Central memory CD4-positive, alpha-beta T cell (primary cell): ENCODE measurements at places on chromosomes 11 and 22.

DNA sequence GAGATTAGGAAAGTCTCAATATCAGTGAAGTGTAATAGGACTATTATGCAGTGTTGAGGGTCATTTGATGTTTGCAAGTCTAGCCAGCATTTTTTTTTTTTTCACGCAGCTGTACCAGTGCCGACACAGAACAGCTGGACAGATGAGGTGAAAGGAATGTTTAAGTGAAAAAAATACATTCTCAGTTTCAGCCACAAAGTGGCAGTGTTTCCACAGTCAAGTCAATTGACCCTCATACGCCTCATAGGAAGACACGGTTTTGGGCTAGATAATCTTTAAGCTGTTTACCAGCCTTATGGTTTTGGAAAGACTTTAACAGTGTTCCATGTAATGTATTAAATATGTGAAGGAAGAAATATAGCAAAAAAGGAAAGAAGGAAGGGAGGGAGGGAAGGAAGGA lies 349.9 kb upstream of the ANO3 start:
- DNase-seq = no peak

GRCh38 chr22:43796567-43796966 lies 15.5 kb downstream of the EFCAB6 start:
- no peak for DNase-seq

- DNase-seq = no peak
Observed at GRCh38 chr11:9562716-9563115, 10.8 kb upstream of the WEE1 start.

DNA sequence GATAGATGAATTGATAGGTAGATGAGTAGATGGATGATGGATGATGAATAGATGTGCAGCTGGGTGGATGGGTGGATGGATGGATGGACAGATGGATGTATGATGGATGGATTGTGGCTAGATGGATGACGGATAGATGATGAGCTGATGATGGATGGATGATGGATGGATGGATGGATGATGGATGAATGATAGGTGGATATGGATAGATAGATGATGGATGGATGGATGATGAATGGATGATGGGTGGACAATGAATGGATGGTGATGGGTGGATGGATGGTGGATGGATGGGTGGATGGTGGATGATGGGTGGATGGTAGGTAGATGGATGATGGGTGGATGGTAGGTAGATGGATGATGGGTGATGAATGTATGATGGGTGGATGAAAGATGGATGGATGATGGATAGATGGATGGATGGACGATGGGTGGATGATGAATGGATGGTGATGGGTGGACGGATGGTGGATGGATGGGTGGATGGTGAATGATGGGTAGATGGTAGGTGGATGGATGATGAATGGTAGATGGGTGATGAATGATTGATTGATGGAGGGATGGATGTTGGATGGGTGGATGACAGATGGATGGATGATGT lies 1261.7 kb downstream of the BRD1 start:
- DNase-seq = no peak

GRCh38 chr11:92931746-92932422 lies 37.6 kb upstream of the MTNR1B start:
- no peak for DNase-seq

DNA sequence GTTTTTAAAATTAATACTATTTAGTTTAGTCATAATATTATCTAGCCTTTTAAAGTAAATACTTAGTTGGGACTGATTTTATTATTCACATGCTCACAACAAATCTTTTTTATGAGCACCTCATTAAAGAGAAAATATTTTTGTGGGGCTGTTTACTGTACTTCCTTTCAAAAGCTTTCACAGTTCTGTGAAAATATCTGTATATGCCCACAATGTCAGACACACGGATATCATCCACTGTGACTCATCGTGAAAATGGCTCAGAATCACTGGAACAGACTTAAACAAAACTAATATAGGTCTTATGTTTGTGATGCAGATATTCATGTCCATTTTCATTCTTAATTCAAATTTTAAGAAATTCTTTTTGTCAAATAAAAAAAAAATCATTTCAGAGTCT lies 305.2 kb downstream of the RAB38 start:
- no peak for DNase-seq

GRCh38 chr11:69460540-69461257 lies 20.8 kb upstream of the LINC01488 start:
- no peak for DNase-seq

GRCh38 chr11:36314434-36314767 lies 18.3 kb downstream of the PRR5L start:
- DNase-seq = no peak

- no peak for DNase-seq
Observed at GRCh38 chr11:19499026-19499669, 213.5 kb upstream of the NAV2 start.

GRCh38 chr11:132095230-132096131 lies 725.1 kb downstream of the NTM start:
- DNase-seq = no peak

DNA sequence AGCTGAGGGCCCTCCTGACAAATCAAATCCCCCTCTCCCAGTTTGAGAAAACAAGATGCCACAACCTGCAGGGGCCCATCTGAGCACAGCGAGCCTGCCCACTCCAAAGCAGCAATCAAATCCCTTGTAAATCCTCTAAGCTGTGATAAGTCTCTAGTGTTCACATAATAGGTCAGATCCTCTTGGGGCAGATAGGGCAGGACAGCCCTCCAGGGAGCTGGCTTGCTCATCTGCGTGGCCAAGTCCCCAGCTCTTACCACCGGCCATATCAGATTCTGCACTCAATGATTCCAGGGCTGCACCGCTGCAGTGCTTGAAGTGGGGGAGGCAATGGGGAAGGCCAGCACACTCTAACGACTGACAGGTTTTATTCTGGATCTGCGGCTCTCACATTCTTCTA lies 29.6 kb upstream of the FLI1 start:
- no peak for DNase-seq

DNA sequence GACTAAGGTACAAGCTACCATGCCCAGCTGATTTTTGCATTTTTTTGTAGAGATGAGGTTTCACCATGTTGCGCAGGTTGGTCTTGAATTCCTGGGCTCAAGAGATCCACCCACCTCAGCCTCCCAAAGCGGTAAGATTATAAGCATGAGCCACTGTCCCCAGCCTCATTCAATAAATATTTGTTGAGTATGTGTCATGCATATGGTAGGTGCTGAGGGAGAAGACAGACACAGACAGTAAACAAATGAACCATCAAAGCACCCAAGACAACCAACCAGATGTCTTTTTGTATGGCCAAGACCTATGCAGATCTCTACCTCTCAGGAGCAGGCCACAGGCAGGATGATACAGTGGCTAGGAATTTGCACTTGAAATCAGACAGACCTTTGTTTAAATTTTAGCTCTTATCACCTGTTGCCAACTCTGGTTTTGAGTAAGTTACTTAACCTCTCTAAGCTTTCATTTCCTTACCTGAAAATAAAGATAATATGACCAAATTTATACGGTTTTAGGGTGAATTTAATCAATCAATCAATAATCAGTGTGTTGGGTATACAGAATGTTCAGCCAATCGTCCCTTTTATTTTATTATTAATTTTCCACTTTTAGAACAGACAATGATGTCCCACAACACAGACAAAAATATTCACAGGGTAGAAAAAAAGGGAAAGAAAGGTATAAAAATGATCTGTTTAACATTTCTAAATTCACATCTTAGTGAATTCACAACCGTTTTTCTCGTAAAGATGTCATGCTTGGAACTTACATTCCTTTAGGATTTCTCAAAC lies 128.2 kb downstream of the SGSM3 start:
- DNase-seq = no peak

DNA sequence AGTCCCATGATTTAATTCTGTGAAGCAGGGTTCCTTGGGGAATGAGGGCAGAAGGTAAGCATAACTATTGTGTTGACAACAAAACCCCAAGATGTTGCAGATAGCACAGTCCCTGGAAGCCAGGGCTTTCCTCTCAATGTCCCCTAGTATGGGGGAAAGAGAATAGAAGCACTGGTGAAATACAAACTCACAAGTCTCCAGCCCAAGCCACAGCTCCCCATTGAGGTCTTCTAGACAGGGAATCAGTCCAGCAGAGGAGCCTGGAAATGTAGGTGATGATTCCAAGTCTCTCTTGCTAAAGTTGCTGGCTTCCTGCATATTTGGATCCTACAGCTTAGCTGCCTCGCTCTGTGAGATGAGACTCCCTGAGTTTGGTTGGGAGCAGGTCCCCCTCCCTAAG lies 31.7 kb upstream of the DRD2 start:
- DNase-seq = no peak

DNA sequence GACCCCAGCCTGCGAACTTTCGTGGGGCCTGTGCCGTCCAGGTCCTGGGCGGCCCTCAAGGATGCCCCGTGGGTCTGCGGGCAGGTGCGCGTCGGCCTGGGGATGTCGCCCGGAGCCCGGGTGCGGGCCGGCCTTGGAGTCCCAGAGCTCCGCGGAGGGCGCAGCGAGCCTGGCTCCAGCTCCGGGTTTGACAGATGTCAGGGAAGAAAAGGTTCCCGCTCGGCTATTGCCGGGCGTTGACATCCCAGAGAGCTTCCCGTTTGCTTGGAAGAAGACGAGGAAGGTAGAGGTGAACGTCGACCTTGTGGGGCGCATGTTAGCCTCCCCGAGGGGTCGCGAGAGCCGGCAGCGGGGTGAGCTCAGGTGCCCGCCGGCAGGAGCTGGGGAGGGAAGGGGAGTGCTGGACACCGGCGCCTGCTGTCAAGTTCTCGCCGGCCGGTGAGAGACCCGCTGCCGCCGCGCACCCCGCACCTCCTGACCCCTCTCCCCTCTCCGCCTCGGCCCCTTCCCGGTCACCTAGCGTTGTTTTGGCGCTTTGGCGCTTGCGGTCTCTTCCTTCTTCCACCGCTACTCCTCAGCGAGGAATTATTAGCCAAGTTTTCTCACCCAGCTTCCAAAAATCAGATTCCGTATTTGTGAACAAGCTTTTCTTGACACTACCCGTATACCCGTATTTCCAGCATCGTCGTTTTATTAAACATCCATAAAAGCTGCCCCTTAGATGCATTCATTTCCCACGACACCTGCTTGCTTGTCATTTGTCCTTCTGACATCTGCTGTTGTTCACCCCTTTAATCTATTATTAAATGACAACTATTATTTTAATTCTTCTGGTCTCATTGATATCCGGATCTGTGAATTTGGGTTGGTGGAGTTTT lies 1.3 kb downstream of the BMAL1 start:
- no peak for DNase-seq

GRCh38 chr11:116856423-116856822 lies 19.0 kb upstream of the APOA1 start:
- DNase-seq = no peak

- DNase-seq = no peak
Observed at GRCh38 chr22:23557036-23557435, 23.1 kb downstream of the IGLL1 start.

DNA sequence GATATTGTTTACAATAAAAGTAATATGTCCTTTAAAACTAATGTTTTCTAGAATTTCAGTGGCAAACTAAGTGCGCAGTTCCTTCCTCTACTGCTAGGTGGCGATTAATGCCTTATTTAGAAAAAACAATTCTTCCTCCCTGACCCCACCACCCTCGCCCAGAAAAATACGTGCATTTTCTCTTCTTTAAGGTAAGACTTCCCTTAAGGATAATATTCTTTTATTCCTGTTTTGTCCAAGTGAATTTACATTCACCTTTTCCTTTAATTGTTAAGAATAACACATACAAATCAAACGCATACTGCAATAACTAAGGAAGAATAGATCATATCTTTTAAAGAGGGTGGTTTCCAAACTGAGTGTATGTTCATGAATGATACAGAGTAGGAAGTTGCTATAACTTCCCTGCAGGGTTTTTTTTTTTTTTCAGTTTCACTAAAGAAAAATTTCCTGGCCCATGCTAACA lies 17.0 kb upstream of the PSMA1 start:
- peak; percentile 59 for DNase-seq

- no peak for DNase-seq
Observed at GRCh38 chr11:122071709-122072202, 44.3 kb downstream of the BLID start.

GRCh38 chr11:128289048-128289447 lies 298.3 kb downstream of the ETS1 start:
- no peak for DNase-seq

GRCh38 chr11:20327377-20327935 lies 36.1 kb upstream of the HTATIP2 start:
- no peak for DNase-seq

DNA sequence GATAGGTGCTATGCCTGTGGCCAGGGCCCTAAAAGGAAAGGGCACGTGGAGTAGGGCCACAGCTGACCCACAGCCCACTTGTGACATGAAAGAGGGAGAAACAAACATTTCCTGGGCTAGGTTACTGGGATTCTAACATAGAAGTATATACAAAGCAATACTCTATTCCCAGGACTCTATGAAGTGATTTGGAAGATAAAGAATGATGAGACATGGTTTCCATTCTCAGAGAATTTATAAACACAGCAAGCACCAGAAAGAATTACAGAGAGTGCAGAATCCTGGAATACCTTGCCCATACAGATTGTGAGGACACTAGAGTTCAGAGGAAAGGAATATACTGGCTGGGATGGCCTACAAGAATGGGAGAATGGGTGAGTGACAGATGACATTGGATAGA lies 86.4 kb downstream of the KIRREL3 start:
- DNase-seq = no peak

GRCh38 chr11:88415495-88415894 lies 78.0 kb upstream of the CTSC start:
- DNase-seq = no peak

DNA sequence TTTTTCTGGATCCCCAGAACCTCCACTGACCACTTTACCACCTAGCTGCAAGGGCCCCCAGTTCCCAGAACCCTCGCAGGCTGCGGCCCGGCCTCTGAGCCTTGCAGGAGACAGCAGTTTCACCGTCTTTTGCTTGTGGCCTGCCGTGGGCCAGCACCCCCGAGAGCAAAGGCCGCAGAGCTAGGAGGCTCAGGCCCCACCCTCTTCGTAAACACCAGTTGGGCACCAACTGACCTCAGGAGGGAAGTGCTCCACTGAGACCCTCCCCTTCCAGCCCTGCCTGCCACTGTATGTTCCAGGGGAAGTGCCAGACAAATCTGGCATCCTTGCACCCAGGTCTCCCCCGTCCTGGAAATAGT lies 23.4 kb upstream of the CREB3L1 start:
- no peak for DNase-seq

DNA sequence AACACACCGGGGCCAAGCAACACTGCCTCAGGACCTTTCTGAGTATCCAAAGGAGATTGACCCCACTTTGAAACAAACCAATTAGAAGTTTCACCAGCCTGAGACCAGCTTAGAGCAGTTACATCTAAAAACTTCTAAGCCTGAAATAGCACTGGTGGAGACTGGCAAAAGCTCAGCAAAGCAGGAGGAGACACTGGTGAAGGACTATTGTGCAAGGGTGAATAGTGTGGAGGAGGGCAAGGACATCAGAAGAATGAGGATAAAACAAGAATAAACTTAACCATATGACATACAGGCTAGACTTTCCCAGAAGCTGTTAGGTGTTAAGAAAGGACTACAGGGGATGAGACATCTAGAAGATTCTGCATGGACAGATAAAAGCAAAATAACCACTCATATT lies 152.4 kb downstream of the FCHSD2 start:
- no peak for DNase-seq
